CD4-positive, alpha-beta T cell treated with Interleukin-4 for 1 hour (primary cell): ENCODE measurements at places on chromosomes 5 and 9.

DNA sequence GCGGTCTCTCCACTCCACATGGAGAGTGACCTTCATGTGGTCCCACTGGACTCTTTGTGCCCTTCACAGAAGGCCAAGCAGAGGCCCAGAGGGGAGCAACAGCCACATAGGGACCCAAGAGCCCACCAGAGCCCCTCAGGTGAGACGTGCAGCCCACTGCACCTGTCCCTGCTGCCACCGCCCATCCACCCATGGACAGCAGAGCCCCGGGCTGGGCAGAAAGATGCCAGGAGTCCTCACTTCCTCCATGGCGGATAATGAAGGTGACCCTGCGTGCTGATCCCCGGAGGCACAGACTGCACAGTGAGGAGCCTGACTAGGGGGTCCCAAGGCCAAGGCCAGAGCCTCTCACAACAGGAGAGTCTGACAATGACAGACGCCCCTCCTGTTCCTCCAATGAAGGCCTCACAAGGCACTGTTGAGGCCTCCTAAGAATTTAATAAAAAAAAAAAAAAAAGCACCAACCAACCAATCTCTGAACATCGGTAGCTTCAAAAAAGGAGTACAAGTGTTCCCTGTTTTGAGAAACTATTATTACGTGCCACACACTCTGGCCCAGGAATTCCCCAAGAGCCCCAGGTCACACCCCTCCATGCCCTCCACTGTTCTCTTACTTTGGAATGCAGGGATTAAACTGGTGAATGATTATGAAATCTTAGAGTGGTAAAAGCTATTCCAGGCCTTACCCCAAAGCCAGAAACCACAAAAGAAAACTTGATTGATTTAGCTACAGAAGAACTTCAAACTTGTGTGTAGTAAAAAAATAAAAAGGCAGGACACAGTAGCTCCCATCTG, 2.8 kb upstream of the PPP1R26 start:
- no peak for DNase-seq

DNA sequence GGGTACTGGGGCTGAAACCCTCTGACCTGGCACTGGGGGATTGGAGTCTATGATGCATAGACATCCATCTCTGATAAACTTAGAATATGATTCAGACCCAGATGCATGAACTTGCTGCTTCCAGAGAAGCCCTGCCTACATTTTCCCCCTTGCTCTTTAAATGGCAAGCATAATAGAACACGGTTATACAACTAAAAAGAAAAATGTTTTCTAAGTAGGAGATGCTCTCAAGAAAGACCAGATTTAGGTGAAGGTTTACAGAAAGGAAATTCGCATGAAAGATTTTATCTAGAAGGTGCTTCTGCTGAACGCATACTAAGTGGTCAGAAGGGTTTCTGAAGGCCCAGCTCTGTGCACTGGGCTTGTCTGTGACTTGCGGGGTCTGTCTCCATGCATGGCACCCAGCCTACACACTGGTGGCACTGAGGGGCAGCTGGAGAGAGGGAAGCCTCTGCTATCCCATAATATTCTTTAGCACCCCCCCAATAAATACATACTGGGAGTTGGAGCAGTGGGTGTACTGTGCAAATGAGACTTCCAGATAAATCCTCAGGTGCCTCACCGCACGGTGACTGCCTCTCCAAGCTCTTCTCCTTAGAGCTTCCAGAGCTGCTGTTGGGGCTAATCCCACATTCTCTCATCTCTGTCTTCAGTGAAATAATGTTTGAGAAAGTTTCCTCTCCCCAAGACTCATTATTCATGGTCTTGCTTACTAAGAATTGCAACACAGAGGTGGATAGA, 114.6 kb downstream of the FSTL4 start:
- DNase-seq, result no peak

DNA sequence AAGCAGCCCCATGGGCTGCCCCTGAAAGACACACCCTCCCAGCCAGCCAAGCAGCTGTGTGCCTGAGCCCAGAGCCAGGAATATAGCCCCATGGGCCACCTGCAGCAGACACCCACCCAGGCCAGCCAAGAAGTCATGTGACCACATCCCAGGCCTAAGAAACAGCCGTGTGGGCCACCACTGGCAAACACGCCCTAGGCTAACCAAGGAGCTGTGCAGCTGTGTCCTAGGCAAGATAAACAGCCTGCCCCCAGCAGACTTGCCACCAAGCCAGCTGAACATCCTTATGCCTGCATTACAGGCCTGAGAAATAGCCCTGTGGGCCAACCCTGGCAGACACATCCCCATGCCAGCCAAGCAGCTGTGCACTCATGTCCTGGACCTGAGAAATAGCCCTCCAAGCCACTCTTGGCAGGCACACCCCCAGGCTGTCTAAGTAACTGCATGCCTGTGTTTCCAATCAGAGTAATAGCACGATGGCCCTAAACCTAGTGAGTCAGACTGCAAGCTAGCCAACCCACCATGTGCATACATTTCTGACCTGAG, 143.0 kb downstream of the ADAMTS6 start:
- DNase-seq, result no peak

DNA sequence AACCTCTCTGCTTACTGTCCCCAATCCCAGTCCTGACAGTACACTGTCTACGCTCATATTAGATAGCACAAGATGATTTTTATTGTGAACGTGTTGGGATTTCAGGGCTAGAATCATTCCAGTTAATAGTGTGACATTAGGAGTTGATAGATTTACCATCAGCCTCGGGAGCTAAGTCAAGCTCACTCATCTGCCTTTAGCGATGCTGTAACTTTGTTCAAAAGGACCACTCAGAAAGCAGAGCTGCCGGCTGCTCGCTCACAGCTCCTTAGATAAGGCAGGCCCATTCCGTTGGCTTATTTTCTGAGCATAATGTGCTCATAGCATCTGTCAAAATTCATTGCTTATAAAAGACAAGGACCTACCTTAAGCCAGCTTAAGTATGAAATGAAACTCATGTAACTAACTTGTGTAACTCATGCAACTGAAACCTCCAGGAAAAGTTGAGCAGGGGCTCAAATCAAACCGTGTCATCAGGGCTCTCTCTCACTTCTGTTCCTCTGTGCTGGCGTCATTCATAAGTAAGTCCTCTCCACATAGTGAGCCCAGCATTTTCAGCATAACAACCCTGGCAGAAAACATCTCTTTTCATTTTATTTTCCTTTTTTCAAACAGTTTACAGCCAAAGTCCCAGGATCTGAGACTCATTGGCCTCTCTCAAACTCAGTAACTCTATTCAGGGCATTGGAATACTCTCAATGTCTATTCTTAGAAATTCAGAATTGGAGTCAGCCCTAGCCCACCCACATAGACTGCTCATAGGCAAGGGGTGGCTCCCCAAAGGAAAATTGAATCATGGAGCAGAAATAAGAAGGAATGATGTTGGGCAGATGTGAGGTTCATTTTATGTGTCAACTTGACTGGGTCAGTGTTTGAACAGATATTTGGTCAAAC, 208.8 kb downstream of the MAN2A1 start:
- no peak for DNase-seq

- DNase-seq, result no peak
Observed at GRCh38 chr9:97640325-97640724, 6.7 kb downstream of the NCBP1 start.

DNA sequence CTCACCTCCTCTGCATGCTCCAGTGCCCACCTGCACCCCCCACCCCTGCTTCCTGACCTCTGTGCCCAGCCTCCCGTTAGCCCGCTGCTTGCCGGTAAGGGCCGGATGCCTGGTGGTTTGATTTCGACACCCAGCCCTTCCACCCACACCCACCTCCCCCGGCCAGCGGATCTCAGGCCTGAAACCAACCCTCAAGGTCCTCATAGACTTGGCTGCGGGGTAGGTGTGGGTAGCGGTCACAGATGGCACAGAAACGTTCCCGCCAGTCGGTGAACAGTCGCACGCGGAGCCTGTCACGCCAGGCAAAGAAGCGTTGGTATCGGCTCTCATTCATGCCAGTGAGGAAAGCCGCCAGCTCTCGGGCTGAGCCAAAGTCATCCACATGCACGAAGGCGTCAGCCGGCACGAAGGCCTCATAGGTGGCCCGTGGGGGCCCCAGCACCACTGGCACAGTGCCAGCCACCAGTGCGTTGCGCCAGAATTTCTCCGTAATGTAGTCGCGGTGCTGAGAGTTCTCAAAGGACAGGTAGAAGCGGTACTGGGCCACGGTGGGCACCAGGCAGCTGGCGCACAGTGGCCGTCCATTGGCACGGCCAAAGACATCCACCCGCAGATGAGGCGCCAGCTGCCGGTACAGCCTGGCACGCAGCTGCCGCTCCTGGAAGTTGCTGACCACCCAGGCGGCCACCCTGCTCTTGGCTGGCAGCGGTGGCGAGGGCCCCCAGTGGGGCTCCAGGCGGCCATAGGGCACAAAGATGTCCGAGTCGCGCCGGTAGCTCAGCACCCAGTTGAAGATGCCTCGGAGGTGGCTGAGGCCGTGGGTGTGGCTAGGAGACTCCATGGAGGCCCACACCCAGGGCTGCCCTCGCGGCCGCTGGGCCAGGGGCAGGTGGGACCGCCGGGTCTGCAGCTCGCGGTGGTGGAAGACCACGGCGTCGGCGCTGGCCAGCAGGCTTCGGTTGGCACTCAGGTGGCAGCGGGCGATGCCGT, 1.1 kb downstream of the FUT7 start:
- DNase-seq, result peak; percentile 64

- peak; percentile 55 for DNase-seq
Observed at GRCh38 chr5:143182901-143183820, 220.3 kb downstream of the NR3C1 start.

DNA sequence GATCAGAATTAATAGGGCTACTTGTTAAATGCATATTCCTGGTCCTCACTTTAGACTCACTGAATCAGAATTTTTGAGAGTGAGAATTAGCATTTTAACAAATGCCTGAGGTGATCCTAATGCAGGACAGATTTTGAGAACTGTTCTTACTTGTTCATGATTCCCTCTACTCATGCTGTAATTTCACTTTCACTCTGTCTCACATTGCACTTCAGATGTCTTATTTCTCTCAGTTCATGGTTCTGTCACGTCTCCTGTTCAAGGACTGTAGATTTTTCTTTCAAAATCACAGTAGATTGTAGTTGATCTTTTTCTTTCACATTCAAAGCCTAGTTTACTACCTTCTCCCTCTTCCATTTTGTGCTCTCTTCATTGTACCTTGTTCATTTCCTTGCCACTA, 54.3 kb downstream of the ADGRV1 start:
- no peak for DNase-seq

DNA sequence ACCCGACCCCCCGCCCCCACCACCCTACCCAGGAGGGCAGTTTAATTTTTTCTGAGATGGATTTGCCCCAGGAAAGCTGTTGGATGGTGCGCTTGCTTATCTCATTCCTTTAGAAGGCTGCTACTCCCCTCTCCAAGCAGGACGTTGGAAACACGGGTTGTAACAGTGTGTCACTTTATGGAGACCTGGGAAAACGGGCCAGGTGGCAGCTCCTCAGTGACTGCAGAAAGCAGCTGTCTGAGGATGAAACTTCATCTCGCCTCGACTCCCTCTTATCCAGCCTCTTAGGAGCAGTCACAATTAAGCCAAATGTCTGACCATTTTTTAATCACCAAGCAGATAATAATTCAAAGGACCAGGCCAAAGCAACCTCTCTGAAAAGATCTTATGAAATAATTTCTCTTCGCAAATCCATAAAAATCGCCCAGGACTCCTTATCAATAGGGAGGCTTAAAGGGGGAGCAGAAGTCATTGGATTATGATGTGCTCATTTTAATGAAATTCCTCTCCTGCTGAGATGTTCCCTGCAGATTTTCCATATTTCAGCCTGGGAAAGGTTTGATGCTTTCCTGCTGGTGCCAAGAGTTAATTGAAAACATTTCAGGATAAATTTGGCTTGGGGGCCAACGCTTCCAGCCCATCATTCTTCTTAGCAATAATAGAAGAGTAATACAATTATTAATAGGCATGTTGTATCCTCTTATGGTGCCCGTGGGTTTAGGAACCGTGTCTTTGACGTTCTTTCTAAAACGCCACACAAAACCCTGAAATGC, 26.0 kb downstream of the GAS1 start:
- DNase-seq, result no peak

GRCh38 chr5:41485533-41485932, 24.9 kb downstream of the PLCXD3 start:
- DNase-seq, result no peak

DNA sequence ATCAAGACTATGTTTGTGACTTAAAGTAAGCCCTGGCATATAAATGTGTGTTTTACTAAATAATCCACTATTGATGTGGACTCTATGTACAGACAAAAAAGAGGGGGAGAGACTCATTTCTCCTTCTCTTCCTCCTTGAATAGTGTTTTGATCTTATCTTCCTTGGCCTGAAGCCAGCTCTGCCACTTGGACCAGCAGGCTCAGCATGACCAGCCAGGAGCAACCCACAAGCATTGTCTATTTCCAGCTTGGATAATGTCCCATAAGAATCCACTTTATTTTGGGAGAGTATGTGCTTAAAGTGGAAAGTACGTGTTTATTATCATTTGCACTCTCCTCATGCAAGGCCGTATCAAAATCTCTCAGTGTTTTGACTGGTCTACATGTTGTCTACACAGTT, 23.8 kb upstream of the SLC46A2 start:
- no peak for DNase-seq

DNA sequence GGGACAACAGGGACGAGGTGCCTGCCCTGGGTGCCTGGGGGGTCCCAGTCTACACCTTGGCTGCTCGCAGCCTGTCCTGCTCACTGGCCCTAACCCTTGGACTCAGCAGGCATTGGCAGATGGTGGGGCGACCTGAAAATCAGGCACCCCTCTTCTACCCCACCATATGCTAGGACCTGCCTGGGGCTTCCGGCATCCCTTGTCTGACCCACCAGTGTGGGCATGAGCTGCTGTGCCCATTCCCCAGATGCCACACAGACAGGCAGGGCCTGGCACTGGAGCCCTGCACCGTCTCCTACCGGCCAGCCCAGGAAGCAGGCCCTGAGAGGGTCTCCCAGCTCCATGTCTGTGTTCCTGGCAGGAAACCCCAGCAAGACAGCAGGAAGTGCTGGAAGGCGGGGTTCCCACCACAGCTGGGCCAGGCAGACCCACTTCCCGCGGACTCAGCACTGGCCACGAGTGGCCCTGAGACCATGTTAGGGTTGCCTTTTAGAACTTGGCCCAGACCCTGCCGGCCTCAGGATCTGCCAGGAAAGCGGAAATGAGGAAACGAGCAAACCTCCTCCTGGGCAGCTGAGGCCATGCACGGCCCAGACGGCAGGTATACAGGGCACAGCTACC, 3.1 kb downstream of the NINJ1 start:
- DNase-seq, result no peak

GRCh38 chr9:4127873-4128272, 172.0 kb downstream of the GLIS3 start:
- no peak for DNase-seq

- no peak for DNase-seq
Observed at GRCh38 chr9:132732326-132733259, 62.3 kb downstream of the GTF3C4 start.
